Neural crest cell (in vitro differentiated cells): ENCODE measurements at places on chromosomes 16 and 17.
A peak's percentile ranks its signal among the peaks of the same experiment; 100 is the strongest.

- no peak for DNase-seq
- no peaks in the 10 kb centered on the region for H3K4me1 ChIP-seq
- H3K36me3 ChIP-seq: no peaks in the 10 kb centered on the region
- no peak overlapping the region for H3K27ac ChIP-seq
These were observed 59.9 kb downstream of the OR1D5 start for GRCh38 chr17:3003296-3004149.

DNA sequence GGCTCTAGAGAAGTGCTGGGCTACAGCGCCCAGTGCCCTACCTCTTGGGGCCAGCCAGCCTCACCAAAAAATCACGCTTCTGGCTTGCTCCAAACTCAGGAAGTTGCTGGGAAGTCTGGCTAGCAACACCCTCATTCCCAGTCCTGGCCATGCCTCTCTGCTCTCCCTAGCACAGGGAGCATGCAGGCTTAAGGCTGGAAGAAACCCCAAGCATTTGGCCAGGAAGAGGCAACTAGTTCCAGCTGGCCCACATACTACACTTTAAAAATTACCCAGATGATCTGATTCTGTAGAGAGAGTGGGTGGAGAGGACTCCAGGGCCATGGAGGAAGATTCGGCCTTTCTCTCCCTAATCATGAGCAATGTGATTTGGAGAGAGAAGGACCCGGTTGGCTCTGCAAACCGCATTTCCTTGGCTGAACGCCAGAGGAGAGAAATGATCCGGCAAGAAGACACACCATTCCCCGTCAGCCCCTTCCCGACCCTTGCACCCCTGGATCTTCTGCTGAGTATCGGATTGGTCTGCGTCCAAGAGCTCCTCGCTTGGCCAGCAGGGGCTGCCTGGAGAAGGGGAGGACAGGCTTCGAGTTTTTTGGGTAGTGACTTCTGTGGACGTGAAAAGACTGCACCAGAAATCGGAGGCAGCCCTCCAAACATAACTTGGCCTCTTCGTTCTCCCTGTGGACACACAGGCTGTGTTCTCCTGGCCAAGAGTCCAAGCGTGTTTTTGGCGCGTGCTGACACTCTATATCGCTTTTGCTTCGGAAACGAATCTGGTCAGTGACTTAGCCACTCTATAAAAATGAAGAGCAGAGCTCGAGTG, 406.3 kb downstream of the WWOX start:
- DNase-seq: no peak
- H3K27ac ChIP-seq: no peak overlapping the region
- peak overlapping the region; percentile 4 for H3K4me3 ChIP-seq
- peaks cover 29% of the 10 kb centered on the region for H3K4me1 ChIP-seq
- H3K36me3 ChIP-seq: no peaks in the 10 kb centered on the region

DNA sequence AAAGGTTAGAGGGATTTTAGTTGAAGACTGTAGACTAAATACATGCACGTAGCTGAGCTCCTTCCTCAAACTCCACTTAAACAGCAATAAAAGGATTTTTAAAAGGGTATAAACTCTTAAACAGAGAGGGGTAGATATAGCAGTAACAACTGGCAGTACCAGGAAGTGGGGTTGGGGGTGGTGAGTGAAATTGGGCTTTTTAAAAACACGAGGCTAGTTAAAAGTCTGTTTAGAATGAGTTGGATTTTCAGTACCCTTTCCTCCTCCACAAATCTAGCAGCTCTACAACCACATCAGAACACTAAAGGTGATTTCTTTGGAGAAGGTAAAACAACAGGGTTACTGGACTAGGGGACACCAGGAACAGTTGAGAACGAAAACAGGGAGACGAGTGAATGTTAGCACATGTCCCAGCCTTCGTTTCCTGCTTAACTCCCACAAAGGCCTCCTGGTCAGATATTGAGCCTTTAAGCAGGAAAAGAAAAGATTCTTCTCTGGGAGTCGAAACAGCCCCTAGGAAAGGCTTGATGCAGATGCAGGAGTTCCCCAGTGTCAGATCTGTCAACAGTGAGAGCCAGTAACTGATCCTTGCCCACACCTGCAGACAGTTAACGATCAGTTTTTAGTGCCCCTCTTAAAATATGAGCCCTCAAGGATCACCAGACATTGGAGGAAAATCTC, 13.8 kb downstream of the NETO2 start:
- DNase-seq: no peak
- no peaks in the 10 kb centered on the region for H3K27me3 ChIP-seq
- H3K4me3 ChIP-seq: no peak overlapping the region
- no peak overlapping the region for H3K27ac ChIP-seq
- peaks cover 13% of the 10 kb centered on the region for H3K36me3 ChIP-seq
- peaks cover 26% of the 10 kb centered on the region for H3K4me1 ChIP-seq

DNA sequence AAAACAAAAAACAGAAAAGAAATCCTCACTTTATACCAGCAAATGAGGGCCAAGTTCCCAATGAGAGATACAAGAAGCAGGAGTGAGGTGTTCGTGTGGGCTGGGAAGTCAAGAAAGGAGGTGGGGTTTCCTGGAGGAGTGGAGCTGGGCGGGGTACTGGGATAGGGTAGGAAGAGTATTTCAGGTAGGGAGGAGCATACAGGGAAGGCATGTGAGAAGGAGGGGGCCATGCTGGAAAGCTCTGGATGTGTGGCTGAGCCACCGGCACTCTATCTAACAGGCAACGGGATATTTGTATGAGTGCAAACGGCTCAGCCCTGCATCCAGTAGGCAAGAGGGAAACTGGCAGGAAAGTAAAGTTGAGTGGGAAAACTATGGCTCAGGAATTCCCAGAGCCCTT, 4.2 kb downstream of the OR3A2 start:
- peaks cover 54% of the 10 kb centered on the region for H3K27me3 ChIP-seq
- H3K4me3 ChIP-seq: no peak overlapping the region
- H3K36me3 ChIP-seq: no peaks in the 10 kb centered on the region
- H3K27ac ChIP-seq: no peak overlapping the region
- no peak for DNase-seq
- no peaks in the 10 kb centered on the region for H3K4me1 ChIP-seq

- H3K27me3 ChIP-seq: no peaks in the 10 kb centered on the region
- no peaks in the 10 kb centered on the region for H3K4me1 ChIP-seq
- no peaks in the 10 kb centered on the region for H3K36me3 ChIP-seq
- H3K4me3 ChIP-seq: no peak overlapping the region
- no peak overlapping the region for H3K27ac ChIP-seq
- no peak for DNase-seq
These were observed 9.2 kb downstream of the MAPK8IP3 start for GRCh38 chr16:1715220-1715619.

GRCh38 chr17:33561569-33562334, 268.7 kb upstream of the ASIC2 start:
- H3K36me3 ChIP-seq: peaks cover 2% of the 10 kb centered on the region
- H3K4me3 ChIP-seq: no peak overlapping the region
- H3K27me3 ChIP-seq: peaks cover 26% of the 10 kb centered on the region
- no peaks in the 10 kb centered on the region for H3K4me1 ChIP-seq
- no peak for DNase-seq
- no peak overlapping the region for H3K27ac ChIP-seq

- no peak for DNase-seq
- peaks cover 6% of the 10 kb centered on the region for H3K4me1 ChIP-seq
- peak overlapping the region; percentile 29 for H3K27ac ChIP-seq
These were observed 264.5 kb downstream of the FTO start for GRCh38 chr16:53968454-53968853.

GRCh38 chr17:68290955-68291835, at the start of the genes ARSG and SLC16A6:
TSS of gene ARSG (plus strand) at chr17:68291495. CDS start at chr17:68307494, 15,999 bp downstream.
TSS of gene SLC16A6 (minus strand) at chr17:68291127. CDS start at chr17:68278320, 12,807 bp downstream.
- DNase-seq: peak; percentile 52
- peaks cover 50% of the 10 kb centered on the region for H3K27me3 ChIP-seq
- H3K27ac ChIP-seq: no peak within 1 kb of the TSS

- peaks cover 8% of the 10 kb centered on the region for H3K4me1 ChIP-seq
- no peak for DNase-seq
- no peak overlapping the region for H3K27ac ChIP-seq
- H3K4me3 ChIP-seq: no peak overlapping the region
These were observed 9.7 kb downstream of the NHERF2 start for GRCh38 chr16:2036200-2036966.

GRCh38 chr16:22299036-22299435, 1.8 kb downstream of the POLR3E start:
- peaks cover 18% of the 10 kb centered on the region for H3K27me3 ChIP-seq
- H3K36me3 ChIP-seq: peaks cover 11% of the 10 kb centered on the region
- DNase-seq: no peak
- no peak overlapping the region for H3K27ac ChIP-seq
- H3K4me3 ChIP-seq: peak overlapping the region; percentile 99

DNA sequence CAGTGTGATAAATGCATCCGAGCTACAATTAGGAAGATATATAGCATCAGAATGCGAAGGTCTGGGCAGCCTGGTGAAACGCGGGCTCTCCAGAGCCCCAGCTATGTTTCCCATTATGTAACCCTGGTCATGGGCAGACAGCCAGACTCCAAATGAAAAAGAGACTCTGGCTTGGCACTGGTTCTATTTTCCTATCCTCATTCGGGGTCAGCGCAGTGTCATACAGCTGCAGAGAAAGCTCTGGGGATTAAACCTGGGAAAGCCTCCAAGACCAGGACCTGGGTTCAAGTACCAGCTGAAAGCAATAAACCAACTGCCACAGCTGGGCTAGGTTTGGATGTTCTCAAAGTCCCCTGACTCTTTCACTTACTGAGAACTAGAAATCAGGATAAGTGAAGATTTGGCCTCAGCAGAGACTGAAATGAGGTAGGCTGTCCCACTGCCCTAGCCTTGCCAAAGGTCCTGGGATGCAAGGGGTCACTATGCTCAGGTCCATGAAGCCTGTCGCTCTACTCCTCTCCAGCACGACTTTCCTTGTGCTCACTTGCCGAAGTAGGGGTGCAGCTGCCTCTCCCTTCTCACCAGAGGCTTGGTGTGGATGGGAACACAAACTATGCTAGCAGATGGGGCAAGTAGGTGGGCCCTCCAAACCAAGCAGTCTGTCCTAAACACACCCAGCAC, 123.8 kb downstream of the SMG6 start:
- no peak for DNase-seq
- no peak overlapping the region for H3K4me3 ChIP-seq
- no peak overlapping the region for H3K27ac ChIP-seq

GRCh38 chr16:177981-178667, 1.6 kb downstream of the HBA1 start:
- H3K27me3 ChIP-seq: peaks cover 70% of the 10 kb centered on the region
- no peak for DNase-seq
- H3K4me1 ChIP-seq: peaks cover 6% of the 10 kb centered on the region
- peak overlapping the region; percentile 74 for H3K4me3 ChIP-seq
- H3K36me3 ChIP-seq: peaks cover 5% of the 10 kb centered on the region
- H3K27ac ChIP-seq: no peak overlapping the region

GRCh38 chr17:82257473-82257872, 16.0 kb downstream of the CSNK1D start:
- H3K36me3 ChIP-seq: peaks cover 55% of the 10 kb centered on the region
- peak; percentile 50 for DNase-seq
- no peaks in the 10 kb centered on the region for H3K27me3 ChIP-seq

- H3K4me1 ChIP-seq: peaks cover 34% of the 10 kb centered on the region
- peaks cover 8% of the 10 kb centered on the region for H3K36me3 ChIP-seq
- H3K27ac ChIP-seq: no peak overlapping the region
- no peak overlapping the region for H3K4me3 ChIP-seq
- no peak for DNase-seq
These were observed 5.6 kb downstream of the GLG1 start for GRCh38 chr16:74601126-74601871.
